ENCODE measurements at places on chromosomes 2 and 18. TPM values are rescaled to one million over a fixed set of nuclear protein-coding genes. Genes with fewer than 3 reads are reported as not detected.

DNA sequence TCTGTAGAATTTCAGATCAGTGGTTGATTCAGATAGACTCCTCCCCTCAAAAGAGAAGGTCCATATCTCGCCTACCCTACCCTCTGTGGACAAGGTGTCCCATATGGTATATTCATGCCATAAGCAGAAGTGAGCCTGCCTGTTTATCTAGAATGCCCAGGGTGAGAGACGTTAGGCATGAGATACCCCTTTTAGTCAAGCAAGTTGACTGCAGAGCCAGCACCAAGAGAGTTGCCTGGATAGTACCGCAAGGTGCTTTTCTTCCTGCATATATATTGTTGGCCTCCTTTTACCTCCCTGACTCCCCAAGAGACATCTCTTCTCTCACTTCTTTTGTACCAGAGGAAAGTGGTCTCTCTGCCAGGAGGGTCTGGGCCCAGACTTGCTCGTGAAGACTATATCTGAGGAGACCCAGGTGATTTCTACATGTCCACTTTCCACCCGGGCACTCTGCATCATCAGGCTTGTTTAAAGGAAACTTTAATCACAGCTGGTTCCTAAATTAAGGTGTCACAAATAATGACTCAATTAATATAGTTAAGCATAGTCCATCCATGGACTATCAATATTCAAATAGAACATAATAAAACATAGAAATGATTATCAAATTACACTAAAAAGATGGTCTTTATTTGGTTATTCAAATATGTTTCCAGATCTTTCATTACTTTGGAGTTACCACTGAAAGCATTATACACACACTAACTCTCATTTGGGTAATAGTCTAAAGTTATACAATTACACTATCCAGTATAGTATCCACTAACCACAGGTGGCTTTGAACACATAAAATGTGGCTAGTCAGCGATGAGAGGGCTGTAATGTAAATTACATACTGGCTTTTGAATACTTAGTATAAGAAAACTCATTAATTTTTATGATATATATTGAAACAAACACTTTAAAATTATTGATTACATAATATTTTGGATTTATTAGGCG is 4.1 kb downstream of the ITGA4 start:
- DNase-seq: no peak

Gene ENOSF1
- 5.2 TPM for polyA plus RNA-seq

DNA sequence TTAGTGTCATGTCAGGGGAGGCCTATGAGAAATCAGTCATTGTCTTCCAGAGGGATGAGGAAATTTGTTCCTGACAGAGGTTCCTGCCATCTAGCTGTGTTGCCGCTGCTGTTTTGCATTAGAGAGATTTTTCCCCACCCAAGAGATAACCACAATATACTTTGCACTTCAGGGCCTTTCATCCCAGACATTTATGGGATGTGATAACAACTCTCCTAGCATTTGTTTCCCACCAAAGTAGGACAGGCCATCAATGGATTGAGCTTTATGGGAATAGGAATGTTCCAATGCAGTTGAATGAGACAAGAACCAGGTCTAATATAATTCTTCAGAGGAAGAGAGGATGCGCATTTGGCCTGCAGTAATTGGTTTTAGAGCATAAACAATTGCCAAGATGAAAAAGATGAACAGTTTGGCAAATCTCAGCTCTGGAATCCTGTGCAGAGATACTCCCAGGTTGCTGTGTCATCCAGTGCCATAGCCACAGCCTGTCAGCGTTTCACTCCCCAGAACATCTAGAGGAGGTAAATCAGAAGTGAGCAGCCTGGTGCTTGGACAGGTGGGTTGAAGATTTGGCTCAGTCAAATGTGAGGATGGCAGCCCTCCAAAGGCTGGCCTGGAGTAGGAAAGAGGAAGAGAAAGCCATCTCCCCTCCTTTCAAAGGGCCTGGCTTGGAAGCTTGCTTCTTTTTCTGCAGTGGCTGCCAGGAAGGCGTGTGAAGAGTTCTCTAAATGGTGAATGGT is 93.7 kb upstream of the SETBP1 start:
- DNase-seq: peak; percentile 84

DNA sequence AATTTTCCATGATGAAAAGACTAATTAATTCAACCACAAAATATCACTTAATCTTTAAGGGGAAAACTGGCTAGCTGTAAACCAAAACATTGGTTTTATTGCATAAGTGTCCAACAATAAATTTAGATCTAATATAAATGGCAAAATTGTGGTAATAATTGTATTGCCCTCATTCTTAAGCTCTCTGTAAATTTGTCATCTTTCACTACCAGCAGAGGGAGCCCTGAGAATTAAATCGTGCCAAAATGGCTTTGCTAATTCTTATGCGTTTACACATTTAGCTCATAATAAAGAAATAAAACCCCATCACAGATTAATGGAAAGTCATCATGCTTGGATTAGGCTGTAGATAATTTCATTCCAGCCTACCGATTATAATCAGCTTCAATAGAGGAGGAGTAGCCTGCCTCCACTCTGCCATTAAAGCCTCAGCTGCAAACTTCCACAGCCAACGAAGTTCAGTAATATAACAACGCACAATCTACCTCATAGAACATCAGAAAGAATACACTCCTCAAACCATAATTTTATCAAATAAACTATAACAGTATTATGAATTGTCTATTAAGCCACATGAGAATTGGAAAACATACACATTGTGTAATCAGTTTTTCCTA is 70.0 kb upstream of the ATP5MC3 start:
- peak; percentile 86 for DNase-seq

- DNase-seq: peak; percentile 40
These were observed 333.7 kb downstream of the CYP26B1 start for GRCh38 chr2:71813807-71814470.

DNA sequence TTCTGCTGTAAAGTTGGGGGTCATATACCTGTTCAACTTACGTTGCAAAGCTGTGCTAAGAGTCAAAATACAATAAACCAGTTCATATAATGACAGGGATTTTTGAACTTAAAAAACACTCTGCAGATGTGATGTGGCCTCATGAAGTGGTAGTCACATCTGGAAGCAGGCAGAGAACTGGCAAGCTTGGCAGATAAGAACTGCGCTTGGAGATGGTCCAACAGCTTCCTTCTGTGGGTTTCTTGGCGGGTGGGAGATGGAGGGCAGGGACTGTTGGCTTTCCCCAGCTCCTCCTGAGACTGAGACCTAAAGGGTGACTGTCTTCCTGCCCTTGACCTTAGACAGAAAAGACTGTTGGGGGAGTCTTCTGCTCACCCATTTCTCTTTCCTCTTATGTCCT is 140.4 kb downstream of the CTIF start:
- no peak for DNase-seq

DNA sequence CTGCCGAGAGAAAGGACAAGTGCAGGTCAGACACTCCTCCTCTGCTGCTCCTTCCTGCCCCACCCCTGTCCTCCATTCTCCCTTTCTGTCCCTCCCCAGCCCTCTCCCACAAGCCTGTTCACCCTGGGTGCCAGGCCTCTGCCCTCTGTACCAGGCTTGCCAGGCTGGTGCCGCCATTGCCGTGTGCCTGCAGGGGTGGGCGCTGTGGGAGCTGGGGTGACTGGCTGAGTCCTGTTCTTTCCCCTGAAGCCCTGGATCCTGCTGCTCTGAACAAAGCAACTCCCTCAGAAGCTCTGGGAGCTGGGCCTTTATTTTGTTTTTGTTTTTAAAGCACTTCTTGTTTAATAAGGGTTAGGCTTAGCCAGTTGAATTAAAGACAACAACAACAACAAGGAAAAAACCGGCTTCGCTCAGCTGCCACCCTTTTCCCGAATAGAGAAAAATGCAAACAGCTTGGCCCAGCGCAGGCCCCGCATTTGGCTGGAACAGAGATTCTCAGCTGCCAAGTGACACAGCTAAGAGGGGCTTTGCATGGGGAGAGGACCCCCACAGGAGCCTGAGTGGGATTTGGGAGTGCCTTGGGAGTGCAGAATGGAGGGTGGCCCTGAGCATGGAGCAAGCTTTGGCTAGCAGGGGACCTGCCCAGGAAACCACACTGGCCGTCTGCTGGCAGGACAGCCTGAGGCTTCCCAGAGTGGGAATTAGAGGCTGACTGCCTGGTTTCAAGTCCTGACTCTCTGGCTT is 9.1 kb downstream of the PCARE start:
- peak; percentile 89 for DNase-seq

- no peak for DNase-seq
These were observed 174.2 kb downstream of the MIB1 start for GRCh38 chr18:21914739-21915319.

DNA sequence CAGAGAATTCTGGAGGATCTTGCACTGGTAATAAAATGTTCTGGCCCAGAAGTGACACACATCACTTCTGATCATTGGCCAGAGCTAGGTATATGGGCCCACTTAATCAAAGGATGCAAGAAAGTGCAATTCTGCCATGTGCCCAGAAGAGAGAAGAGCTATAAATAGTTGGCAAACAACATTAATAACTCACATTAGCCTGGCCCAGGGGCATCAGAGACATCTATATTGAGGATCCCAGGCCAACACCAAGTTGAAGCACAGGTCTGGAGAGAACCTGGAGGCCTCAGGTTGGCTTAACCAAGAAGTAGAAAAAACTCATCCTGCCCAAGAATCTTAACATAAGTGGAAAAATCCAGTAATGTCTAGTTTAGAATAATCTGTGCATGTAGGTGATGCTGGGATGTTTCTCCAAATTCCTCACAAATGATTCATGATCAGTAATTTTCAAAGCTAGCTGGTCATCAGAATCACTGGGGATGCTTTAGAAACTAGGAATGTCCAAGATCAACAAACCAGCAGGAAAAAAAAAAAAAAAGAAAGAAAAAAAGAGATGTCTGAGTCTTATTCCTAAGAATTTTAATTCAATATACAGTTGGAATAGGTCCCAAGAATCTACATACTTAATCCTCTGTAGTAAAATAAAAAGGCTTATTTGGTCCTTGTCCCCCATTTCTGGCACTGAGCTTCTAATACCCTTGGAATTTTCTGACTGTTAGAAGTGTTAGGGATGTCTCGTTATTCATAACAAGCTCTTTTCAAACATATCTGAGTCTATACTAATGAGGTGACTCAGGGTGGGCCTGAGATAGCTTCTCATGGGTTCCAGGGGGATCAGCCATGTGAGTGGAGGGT is 35.0 kb upstream of the EVA1A start:
- no peak for DNase-seq

- peak; percentile 97 for DNase-seq
These were observed 407.3 kb upstream of the LYPD1 start for GRCh38 chr2:133077269-133077822.

DNA sequence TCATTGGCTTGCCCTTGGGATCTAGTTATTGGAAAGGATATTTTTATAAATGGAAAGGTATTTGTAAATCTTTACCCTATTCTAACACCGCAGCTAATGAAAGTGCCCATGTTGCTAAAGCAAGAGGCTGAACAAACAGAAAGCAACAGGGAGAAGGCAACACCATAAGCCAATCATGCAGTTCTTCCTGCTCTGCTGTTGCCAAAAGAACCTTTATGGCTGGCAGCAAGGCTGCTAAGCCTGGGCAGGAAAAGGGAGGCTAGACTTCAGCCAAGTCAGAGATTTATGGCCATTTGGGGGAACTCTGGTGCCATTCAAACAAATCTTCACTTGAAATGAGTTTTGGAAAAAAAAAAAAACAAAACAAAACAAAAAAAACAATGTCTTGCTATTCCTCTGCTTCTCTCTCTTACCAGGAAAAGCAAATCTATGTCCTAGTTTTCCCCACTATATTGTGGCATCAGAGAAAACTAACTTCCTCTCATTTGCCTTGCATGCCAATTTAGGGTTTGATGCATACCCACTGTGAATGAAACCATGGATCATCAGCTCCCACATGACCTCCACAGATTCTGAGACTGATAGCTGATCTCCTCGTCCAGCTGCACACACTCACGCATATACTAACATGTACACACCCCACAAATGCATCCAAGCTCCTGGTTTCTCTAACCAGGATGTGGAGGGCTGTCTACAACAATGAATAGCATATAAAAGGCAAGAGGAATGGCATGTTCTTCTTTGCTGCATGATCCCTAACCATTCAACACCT is 179.3 kb downstream of the C1D start:
- DNase-seq: no peak

Gene CHRND
- polyA plus RNA-seq: not detected

- DNase-seq: no peak
These were observed 51.2 kb upstream of the PXDN start for GRCh38 chr2:1795261-1796231.

DNA sequence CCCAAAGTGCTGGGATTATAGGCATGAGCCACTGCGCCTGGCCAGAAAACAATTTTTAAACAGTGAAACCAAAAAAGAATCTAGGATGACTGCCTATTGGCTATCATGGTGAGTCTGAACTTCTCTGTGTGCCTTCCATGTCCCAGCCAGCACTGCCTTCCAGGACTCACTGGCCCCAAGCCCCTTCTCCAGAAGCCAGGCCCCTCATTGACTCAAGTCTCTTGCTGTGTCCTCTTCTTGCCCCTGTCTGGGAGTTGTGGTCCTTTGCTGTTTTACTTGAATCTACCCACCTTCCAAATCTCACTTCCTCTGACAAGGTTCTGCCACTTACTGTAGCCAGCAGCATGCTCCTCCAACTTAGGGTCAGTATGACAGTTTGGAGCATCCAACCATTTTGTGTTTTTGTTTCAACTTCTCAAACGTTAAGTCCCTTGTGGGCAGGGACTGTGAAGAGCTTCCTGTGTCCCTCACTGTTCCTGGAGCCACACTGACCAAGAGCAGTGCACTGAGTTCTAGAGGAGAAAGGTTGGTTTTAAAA is 41.7 kb downstream of the ST3GAL5 start:
- DNase-seq: no peak

- no peak for DNase-seq
These were observed 268.9 kb downstream of the TDRD15 start for GRCh38 chr2:21392649-21393048.

Gene LRATD1
- polyA plus RNA-seq: 16.4 TPM

DNA sequence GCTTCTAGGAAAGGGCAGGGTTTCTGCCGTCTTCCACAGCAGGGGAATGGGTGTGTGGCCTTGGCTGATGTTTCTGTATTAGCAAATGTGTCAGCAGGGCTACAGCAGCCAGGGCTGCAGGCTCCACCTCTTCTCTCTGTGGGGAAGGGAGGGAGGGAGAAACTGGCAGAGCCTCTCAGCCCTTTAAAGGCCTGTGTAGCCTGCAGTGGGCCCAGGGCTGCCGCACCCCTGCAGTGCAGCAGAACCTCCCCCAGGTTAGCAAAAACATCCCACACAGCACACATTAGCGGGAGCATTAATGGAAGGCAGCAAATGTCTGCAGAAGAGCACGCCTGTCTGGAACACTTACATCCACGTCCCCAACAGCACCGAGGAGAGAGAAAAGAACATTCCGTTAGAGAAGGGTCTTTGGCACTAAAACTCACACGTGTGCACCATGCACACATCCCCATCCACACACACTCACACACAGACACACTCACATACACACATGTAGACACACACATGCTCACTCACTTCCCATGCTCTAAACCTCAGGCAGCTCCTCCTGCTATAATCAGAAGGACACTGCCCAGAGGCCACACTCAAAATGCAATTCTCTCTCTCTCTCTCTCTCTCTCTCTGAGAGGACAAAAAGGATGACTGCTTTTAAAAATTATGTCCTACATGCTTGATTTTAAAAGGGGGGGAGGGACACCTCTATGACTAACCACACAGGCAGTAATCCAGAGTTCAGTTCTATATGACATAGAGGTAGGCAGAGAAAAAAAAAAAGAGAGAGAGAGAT is 24.1 kb downstream of the MRPL35 start:
- peak; percentile 60 for DNase-seq

- no peak for DNase-seq
These were observed 170.2 kb upstream of the CHST9 start for GRCh38 chr18:27355308-27355707.

- DNase-seq: no peak
These were observed 2.0 kb upstream of the CAPN10 start for GRCh38 chr2:240584486-240585031.

GRCh38 chr2:45778720-45779171 is 127.3 kb downstream of the PRKCE start:
- no peak for DNase-seq

Gene PRPF40A
- 18.8 TPM for polyA plus RNA-seq
